Ovary (tissue), 10 donors: ENCODE measurements at places on chromosomes 2 and 18. TPM values are rescaled to one million over a fixed set of nuclear protein-coding genes. Genes with fewer than 3 reads are reported as not detected.

Gene RGPD3
- polyA plus RNA-seq: 0.15 TPM

Gene INHA
- polyA plus RNA-seq: 96.3 TPM

Gene TRIM43B
- polyA plus RNA-seq: not detected

Gene POTEJ
- polyA plus RNA-seq: not detected

Gene DTNA
- 30.4 TPM for polyA plus RNA-seq

Gene CHRND
- polyA plus RNA-seq: not detected

Gene SOWAHC
- 9.9 TPM for polyA plus RNA-seq

Gene HDAC4
- 7.0 TPM for polyA plus RNA-seq

Gene KYNU
- polyA plus RNA-seq: 0.40 TPM
